ENCODE measurements at places on chromosomes 7 and 10.
A peak's percentile ranks its signal among the peaks of the same experiment; 100 is the strongest.

DNA sequence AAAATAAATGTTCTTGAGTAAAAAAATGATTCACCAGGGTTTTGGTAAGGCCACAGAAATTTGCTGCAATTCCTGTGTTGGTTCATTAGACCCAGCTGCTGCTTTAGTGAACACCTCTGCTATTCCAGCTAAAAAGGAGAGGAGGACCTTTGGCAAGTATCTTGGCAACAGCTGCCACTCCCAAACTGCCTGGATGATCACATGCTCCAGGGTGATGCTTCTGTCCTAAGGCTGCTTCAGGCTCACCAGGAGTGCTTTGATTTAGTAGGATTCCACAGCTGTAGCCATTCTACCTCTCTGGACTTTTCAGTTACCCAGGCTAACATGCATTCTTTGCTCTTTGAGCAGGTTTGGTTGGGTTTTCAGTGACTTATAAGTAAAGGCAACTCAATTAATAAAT, 82.6 kb upstream of the NPVF start:
- no peak for DNase-seq

DNA sequence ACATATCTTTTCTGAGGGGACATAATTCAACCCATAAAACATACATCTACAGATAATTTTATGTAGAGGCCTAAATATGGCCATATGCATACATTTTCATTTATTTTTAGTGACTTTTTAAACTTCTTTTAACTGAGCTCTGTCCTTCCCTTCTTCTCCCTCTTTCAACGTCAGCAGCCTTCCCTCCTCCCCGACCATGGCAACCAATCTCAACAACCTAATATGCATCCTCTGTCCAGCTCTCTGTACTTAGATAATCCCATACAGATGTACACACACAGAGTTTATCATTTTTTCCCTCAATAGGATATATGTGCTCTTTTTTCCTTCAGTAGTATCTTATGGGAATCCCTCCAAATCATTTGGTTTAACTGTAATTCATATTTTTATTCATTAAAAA, 94.3 kb downstream of the CCDC71L start:
- DNase-seq: no peak

- DNase-seq: no peak
Measured at GRCh38 chr10:33267708-33268107, 66.8 kb downstream of the NRP1 start.

GRCh38 chr7:99127636-99128035, 16.3 kb downstream of the SMURF1 start:
- no peak for DNase-seq

GRCh38 chr7:92517631-92518030, 10.7 kb downstream of the PEX1 start:
- no peak for DNase-seq

DNA sequence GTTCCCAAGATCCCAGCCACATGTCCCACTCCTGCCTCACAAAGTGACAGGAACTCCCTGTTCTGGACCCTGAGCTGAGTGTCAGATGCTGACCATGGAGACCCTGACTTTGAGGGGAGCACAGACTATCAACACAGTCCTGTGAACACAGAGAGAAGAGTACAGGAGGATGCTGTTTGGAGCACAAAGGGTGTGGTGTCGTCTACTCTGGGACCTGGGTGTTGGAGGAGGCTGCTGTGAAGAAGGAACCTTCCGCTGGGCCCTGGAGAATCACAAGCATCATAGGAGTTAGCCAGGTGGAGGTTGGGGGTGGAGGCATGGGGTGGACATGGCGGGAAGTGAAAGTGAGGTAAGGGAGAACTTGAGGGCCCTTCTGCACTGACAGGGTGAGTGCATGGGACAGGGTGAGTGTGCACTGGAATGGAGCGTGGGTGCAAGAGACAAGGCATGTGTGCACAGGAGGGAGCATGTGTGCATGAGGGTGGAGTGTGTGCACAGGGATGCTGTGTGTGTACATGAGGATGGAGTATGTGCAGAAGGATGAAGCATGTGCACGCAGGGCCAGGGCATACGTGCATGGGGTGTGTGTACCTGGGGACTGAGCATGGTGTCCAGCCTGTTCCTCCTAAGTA, 70.7 kb upstream of the ANTXRL start:
- DNase-seq: no peak

- no peak for DNase-seq
Measured at GRCh38 chr10:131789516-131789915, 111.3 kb upstream of the PPP2R2D start.

DNA sequence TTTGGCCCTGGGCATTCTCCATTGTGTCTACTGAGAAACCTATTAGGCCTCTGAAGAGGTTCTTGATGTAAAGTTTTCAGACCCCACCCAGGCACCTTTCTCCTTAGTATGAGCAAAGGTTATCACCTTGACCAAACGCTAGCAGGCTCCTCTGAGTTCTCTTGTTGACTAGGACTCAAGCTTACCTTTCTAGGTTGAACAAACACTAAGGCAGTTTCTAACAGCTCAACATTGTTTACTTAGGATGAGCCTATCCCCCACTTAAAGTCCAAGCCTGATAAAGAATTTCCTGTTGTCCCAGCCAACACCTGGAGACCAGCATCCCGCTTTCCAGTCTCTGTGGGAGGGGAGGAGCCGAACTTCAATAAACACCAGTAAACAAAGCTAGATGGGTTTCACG, 26.3 kb upstream of the ITGB8 start:
- no peak for DNase-seq

DNA sequence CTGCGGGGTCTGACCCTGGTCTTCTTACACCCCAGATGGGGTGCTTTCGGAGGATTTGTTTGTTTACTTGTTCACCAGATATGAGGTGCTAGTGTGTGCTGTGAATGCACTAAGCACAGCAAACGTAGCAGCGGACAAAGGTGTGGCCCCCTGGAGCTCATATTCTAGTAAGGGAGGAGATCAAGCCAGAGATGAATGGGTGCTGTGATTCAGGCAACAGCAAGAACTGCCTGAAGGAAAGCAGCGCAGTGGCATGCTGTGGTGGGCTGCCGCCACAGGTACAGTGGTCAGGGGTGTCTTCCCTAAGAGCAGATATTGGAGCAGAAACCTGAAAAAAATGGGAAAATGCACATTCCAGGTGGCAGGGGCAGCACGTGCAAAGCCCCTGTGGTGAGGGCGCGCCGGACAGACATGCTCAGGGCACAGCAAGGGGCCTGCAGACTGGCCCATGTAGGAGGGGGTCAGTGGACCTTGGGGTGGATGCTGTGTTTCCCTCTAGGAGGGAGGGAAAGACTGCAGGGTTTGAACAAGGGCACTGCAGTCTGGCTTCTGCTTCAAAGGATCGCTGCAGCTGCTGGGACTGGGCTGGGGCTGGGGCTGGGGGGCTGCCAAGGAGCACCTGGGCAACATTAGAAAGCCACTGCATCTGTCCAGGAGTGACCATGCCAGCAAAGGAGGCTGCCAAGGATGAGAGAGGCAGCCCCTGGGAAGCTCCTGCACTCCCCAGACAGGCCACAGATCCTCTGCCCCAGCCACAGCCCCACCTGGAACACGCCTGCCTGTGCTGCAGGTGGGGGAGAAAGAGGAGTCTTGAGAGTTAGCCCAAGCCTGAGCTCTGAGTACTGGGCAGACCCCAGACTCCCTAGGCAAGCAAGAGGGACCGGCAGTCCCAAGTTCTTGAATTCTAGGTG, 927 bp upstream of the DEPP1 start:
- DNase-seq: no peak

- DNase-seq: no peak
Measured at GRCh38 chr7:2145835-2146580, 86.7 kb downstream of the MAD1L1 start.

DNA sequence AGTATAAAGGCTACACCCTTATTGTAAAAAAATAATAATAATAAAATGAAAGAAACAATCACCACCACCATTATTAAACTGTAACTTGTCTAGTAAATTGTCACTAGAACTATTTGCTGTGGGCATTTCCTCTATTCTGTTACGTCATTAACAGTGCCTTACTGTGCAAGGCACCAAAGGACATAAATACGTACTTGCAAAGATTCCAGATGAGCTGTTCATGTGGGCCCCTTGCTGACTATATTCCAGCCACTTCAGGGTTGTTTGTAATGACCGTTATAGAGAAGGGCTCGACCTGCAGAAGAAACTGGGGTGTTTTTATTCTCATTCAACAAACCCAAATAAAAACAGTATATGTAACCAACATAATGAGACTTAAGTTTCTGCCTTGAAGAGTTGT, 60.4 kb downstream of the KLRG2 start:
- no peak for DNase-seq

DNA sequence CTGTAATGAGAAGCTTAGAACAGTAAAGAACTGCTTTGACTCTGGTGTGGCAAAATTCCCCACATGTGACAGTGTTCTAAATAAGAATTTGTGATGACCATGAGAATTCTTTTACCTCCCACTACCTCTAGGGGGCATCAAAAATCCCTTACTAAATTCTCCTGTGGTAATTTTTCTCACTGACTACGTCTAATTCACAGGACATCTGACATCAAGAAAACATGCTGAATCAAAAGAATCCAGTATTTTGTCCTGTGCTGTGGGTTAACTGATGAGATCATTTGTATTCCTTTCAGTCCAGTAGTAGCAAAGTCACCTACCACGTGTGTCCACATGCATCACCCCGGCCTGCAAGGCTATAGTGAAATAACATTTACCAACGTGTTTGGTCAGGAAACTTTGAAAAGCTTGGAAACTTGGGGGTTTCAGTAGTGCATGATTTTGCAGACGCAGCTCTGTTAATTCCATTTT, 103.8 kb downstream of the ATE1 start:
- DNase-seq: peak; percentile 1

GRCh38 chr7:45911311-45911710, 9.8 kb downstream of the IGFBP3 start:
- DNase-seq: no peak

DNA sequence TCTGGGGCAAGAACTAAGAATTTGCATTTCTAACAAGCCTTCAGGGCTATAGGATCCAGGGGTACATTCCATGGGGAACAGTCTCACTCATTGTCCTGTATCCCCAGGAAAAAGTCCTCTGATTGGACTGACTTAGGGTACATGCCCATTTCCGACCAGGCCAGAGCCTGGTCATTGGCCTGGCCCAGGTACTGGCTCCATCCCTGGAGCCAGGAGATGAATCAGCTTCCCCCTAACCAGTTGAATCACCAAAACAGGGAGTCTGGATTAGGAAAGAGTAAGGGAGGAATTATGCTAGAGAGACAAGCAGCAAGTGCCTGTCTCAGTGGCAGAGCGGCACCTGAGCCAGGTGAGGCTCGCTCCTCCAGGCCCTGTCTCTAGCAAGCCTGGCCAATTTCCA, 137.5 kb downstream of the FGFR2 start:
- DNase-seq: no peak

GRCh38 chr7:19585761-19586160, 123.1 kb downstream of the POLR1F start:
- no peak for DNase-seq

- no peak for DNase-seq
Measured at GRCh38 chr10:75613685-75614504, 182.5 kb downstream of the LRMDA start.

DNA sequence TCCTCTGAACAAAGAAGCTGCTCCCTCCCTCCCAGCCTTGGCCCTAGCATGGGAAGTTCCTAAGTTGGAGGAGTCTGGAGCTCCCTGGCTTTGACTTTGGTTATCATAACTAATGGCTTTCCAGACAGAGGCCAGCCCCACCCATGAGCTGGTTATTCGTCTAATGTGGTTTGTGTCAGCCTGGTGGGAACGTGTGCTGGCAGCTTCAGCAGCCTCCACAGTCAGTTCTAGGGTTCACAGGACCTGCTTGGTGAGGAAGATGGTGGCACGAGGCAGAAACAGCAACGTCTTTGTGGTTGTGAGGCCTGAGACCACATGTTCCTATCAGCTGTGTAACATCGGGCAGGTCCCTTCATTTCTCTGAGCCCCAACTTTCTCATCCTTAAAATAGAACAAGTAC, 103.1 kb downstream of the PAXIP1 start:
- DNase-seq: no peak

GRCh38 chr7:7675686-7676085, 35.1 kb downstream of the UMAD1 start:
- DNase-seq: no peak

- no peak for DNase-seq
Measured at GRCh38 chr7:80187727-80188126, 53.1 kb downstream of the GNAI1 start.

DNA sequence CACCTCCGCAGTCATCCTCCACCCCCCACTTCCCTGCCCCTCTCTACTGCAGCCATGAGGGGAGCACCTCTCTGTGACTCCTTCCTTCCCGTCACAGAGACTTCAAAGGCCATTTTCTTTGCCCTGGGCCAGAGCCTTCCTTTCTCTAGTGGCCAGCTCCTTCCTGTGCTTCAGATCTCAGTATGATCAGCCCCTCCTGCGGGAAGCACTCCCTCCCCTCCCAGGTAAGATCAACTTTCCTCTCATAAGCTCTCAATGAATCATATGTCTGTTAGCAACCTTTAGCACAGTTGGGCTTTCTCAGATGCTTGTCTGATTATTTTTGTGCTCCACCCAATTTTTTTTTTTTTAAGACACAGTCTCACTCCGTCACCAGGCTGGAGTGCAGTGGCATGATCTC, 241.0 kb upstream of the PRSS1 start:
- peak; percentile 34 for DNase-seq

- DNase-seq: no peak
Measured at GRCh38 chr7:41869091-41869490, 166.2 kb upstream of the INHBA start.

DNA sequence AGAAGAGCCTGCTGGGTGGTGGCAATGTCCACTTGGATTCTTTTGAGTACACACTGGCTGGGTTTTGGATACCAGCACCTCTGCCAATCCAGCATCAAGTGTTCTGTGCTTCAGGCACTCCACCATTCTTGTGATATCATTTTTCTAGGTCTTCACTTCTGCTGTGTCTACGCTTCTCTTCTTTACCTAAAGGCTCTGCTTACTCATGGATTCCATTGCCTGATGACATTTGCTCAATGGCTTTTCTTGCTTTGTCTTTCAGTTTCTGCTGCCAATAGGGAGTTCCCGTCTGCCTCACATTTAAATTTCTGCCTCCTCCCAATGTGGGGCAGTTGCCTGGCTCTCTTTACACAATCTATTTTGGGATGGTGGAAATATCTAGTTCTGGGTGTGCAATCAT, 12.7 kb upstream of the PAPSS2 start:
- DNase-seq: no peak

GRCh38 chr10:129972966-129973673, 9.0 kb upstream of the EBF3 start:
- DNase-seq: no peak

DNA sequence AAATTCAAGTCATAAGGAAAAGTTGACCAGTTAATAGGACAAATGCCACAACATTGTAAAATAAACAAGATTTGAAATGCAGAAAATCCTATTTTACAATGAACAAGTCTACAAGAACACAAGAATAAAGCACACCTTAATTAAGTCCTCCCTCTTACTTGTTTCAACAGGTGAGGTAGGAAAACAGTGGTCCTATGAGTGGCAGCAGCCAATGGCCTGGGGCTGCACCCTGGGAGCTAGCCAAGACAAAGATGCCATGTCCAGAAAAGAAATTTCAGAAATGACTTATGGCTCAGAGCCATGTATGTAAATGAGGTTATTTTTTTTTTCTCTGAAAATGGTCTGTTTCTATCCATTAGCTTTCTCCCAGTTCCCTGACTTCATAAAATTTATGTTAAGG, 14.3 kb downstream of the KLLN start:
- no peak for DNase-seq
